ENCODE measurements at places on chromosomes 11 and 22.
A peak's percentile ranks its signal among the peaks of the same experiment; 100 is the strongest.

DNA sequence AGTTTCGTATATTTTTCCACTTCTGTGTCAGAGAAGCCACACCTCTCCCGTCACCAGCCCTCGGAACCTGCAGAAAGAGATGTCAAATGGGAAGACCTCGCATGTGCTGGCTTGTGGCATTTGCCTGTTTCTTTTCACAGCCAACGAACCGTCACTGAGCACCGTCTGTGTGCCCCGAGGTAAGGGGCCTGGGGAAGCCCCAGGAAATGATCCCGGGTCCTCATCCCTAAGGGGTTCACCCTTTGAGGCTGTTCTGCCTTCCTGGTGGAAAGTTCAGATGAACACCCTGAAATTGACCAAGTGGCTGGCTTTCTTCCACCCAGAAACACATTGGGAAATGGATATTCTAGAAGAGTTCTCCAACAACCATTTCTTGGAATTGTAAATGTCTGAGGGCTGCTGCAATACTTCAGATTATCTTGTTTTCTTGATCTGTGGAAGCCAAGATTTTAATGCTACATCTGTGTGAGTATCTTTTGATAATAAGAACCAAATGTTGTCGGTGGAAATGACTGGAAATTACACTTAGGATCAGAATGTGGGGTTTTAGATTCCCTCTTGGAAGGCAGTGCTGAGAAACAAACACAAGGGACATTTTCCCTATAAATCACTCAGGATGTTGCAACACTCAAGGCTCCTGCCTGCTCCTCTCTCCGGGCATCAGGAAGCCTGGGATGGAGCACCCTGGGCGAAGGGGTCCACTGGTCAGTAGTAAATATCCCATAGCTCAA lies 37.6 kb downstream of the RIBC2 start:
- DNase-seq = no peak

- no peak for DNase-seq
Measured at GRCh38 chr11:82782825-82783374, 49.2 kb upstream of the FAM181B start.

GRCh38 chr11:17003426-17003825 lies 10.8 kb downstream of the PLEKHA7 start:
- no peak for DNase-seq

GRCh38 chr11:114036147-114036811 lies 23.2 kb upstream of the ZBTB16 start:
- DNase-seq = peak; percentile 89

GRCh38 chr22:48218889-48219420 lies 1456.5 kb downstream of the TBC1D22A start:
- DNase-seq = no peak

DNA sequence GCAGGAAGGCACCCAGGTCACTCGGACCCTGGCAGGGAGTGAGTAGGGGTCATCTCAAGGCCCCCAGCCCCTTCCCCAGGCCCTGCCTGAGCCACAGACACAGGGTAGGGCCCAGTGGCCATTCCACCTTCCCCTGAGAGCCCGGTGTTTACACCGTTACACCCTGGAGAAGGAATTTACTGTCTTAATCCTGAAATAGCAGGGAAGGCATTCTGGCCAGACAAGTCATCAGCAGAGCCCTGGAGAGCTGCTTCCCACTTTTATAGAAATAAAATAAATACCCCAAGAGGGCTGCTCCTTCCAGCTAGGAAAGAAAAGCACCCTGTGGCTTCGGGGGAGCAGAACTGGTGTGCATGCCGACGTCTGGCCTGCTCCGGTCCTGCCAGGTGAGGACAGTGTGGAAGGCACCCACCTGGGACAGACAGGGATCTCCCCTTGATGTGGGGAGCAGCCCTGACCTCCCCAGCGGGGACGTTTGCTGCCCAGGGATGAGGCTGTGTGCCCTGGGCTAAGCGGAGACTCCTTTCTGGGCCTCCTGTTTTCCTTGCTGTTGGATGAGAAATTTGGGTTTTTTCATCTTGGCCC lies 180.0 kb downstream of the MN1 start:
- no peak for DNase-seq

DNA sequence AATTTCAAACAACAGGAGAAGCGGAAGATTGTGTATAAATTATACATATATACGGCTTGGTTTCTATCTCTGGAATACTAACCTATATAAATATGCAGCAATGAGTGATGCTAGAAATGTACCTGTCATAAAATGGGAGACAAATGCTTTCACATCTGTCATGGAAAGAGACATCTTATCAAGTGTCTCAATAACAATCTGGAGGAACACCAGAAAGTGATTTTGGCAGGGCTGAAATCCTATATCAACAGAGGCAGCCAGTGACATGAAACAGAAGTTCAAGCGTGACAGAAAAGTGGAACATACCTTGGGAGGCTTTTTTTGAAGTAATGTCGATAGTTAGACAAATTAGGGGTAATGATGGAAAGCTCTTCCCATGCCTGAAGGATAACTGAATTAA lies 834.6 kb downstream of the JRKL start:
- no peak for DNase-seq

DNA sequence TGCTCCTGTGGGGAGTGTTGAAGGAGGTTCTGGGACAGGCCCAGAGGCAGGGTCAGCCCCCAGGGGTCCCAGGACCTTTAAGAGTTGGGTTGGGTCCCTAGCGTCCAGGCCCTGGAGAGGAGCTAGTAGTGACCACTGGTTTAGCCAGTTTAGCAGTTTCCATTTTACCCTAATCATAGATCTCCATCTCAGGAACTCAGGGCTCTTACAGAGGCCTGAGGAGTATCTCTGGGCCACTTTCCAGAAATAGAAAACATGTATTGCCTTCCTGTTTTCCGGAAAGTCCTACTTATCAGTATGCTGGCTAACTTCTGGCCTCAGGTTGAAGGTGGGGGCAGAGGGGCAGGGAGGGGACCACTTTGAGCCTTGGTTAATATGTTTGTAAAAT lies 13.5 kb downstream of the NCF4 start:
- no peak for DNase-seq

- DNase-seq = no peak
Measured at GRCh38 chr11:107808521-107808920, 50.1 kb downstream of the SLC35F2 start.

DNA sequence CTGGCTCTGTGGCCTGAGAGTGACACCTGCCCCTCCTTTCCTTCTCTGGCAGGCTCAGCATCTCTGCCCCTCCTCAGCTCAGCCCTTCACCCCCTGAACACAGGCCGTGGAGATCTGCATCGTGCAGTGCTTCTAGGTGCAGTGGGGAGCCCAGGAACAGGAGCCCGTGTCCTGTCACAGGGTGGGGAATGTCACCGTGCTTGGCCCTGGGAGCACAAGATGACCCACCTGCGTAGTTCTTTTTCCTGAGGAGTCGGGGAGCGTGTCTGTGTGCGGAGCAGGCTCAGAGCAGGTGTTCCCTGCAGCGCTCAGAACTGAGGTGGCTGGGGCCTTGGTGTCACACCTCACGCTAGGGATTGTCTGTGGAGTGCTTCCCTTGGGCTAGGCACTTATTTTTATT lies 10.6 kb downstream of the TBC1D22A start:
- DNase-seq = no peak

GRCh38 chr22:44668190-44668885 lies 33.7 kb upstream of the PRR5 start:
- peak; percentile 78 for DNase-seq

DNA sequence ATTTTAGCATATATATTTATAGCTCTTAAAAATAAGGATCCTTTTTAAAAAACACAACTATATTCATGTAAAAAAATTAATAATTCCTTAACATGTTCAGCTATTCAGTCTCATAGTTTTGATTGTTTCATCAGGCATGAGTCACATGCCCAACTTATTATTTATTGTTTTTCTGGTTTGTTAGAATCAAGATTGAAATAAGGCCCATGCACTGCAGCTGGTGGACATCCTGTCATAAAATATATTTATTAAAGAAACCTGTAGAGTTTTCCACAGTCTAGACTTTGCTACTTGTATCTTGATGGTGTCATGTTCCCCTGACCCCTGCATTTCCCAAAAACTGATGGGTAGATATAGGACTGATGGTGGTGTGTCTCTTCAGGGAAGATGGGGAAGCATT lies 77.4 kb downstream of the PARVA start:
- no peak for DNase-seq

- DNase-seq = peak; percentile 46
Measured at GRCh38 chr22:44191036-44191454, 10.3 kb downstream of the PARVG start.

GRCh38 chr11:78657968-78658839 lies 83.5 kb upstream of the NARS2 start:
- DNase-seq = no peak

GRCh38 chr22:49833340-49834007 lies 5.8 kb upstream of the BRD1 start:
- no peak for DNase-seq

DNA sequence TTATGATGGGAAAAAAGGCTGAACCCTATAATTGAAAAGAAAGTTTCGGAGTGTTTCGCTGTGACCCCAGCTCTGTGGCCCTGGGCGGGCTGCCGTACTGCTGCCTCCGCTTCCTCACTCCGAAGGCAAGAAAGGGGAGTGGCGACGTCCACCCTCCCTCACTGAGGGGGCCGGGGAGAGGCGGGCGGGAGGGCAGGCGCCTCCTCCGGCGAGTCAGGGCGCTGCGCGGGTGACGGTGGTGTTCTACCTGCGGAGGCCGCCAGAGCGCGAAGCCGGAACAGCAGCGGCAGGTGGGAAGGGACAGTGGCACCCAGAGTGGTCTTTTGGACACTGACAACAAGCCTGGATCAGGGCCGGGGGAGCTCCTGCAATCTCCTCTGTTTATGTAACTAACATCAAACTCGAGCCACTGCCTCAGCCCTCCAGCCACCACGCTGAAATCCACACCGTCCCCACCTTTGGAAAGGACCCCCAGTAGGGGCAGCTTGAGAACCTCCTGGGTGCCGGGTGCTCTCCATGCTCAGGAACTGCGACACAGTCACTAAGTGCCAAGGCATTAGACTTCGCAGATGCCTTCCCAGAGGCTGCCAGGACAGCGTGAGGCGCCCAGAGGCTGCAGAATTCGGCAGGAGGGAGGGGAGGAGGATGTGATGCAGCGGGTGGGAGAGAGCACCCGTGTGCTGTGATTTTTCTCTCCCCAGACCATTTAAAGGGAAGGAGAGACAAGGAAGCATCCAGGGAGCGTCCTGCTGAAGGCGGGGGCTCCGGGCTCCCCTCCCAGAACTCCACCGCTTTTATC lies 25.5 kb downstream of the BID start:
- DNase-seq = no peak

- DNase-seq = no peak
Measured at GRCh38 chr22:42286205-42286604, 15.8 kb upstream of the TCF20 start.

DNA sequence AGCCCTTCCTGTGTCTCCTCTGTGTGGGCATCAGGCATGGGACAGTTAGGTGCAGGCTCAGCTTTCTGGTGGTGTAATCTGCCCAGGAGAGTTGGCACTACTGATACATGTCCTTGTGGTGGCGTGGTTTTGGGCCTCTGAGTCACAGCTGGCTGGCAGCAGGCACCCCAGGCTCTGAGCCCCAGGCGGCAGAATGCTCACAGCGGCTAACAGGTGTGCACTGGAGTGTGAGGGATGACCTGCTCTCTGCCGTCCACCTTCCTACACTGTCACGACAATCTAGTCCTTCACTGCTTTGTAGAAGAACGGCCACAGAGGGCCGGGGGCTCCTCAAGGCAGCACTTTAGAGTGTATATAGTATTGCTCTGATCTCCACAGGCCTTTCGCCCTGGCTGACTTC lies 100.3 kb upstream of the PITPNB start:
- DNase-seq = no peak

DNA sequence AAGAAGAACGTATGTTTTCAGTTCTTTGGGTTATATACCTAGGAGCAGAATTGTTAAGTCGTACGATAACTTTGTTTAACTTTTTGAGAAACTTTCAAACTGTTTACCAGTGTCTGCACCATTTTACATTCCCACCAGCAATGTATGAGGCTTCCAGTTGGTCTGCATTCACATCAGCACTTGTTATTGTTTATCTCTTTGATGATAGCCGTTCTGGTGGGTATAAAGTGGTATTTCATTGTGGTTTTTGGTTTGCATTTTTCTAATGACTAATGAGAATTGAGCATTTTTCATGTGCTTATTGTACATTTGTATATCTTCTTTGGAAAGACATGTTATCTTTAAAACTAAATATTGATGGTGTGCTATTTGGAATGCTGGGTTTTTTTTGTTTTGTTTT lies 59.8 kb downstream of the KDM2A start:
- DNase-seq = no peak

DNA sequence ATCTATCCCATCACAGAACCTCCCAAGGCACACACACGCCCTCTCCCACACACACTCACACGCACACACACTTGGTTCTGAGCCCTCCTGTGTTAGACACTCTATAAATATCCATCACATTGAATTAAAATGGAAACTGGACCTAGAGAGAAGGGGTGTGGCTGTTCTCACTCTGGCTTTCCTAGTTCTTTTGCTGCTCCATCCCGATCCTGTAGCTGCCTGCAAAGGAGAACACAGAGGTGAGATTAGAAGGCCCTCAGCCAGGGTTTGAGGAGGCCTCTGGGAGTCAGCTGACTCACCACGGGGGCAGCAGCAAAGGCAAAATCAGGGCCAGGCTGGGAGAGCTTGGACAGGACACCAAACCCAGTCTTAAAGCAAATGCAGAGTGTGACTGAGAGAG lies 192.3 kb upstream of the CADM1 start:
- DNase-seq = no peak

- peak; percentile 29 for DNase-seq
Measured at GRCh38 chr11:121291896-121292494, 576 bp upstream of the SC5D start.

GRCh38 chr11:134754521-134755198 lies 342.6 kb upstream of the B3GAT1 start:
- no peak for DNase-seq

- peak; percentile 17 for DNase-seq
Measured at GRCh38 chr22:27597703-27598444, 203.7 kb downstream of the MN1 start.

GRCh38 chr11:112631333-112631732 lies 329.9 kb upstream of the NCAM1 start:
- no peak for DNase-seq

- no peak for DNase-seq
Measured at GRCh38 chr11:73406131-73406530, 29.9 kb downstream of the RELT start.

- peak; percentile 88 for DNase-seq
Measured at GRCh38 chr22:24512043-24512442, 16.9 kb downstream of the UPB1 start.

- DNase-seq = peak; percentile 67
Measured at GRCh38 chr11:128621601-128622501, 34.5 kb upstream of the ETS1 start.

DNA sequence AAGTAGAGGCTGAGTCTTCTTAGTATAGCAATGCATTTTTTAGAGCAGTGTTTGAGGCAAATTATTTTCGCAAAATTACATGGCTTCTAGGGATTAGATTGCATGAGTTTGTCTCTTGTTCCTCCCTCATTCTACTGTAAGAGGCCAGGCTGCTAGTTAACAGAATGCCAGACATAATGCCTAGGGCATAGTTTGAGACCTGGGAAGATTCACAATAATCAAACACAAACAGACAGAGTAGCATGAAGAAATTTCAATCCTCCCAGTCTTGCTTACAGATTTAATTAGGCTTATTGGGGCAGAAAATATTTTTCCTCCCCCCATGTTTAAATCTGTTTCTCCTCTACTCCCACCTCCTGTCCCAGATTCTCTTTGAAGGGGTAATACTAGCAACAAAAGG lies 48.3 kb downstream of the ARHGEF12 start:
- DNase-seq = no peak

- DNase-seq = peak; percentile 64
Measured at GRCh38 chr11:60914633-60915247, 782 bp downstream of the TMEM109 start.

Data from suppressor macrophage treated with lipopolysaccharide for 1 hour (primary cell).